Activated CD4-positive, alpha-beta memory T cell treated with anti-CD3 and anti-CD28 coated beads, Interleukin-2, amount 10 ng/mL, durations not matched to agents 7 days and 5 days (primary cell): ENCODE measurements at places on chromosomes 4 and X. TPM values are rescaled to one million over a fixed set of nuclear protein-coding genes. Genes with fewer than 3 reads are reported as not detected.
A peak's percentile ranks its signal among the peaks of the same experiment; 100 is the strongest.

CCDC110 gene
- total RNA-seq, result not detected

TRAM1L1 gene
- total RNA-seq, result not detected

RHOXF2 gene
- not detected for total RNA-seq

HGFAC gene
- not detected for total RNA-seq

ITM2A gene
- 145 TPM for total RNA-seq

CXCL8 gene
- 12.5 TPM for total RNA-seq

TLR8 gene
- not detected for total RNA-seq

DNA sequence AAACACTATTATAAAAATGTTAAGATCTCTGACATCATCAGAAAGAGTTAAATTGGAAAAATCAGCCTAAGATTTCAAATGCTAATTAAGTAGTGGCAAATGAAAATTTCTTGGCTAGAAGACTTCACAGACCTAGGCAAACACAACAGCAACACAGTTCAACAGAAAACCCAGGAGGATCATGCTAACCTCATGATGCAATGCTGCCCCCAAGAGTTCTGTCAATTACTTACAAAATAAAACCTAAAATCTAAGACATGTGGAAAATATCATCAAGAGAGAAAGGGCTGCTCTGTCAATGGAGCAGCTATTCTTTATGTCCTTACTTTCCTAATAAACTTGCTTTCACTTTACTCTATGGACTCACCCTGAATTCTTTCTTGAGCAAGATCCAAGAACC lies 21.0 kb downstream of the S100G start:
- H3K4me1 ChIP-seq, result no peaks in the 10 kb centered on the region
- no peaks in the 10 kb centered on the region for H3K27me3 ChIP-seq
- DNase-seq, result peak; percentile 23
- no peaks in the 10 kb centered on the region for H3K36me3 ChIP-seq
- H3K27ac ChIP-seq, result no peak overlapping the region

DNA sequence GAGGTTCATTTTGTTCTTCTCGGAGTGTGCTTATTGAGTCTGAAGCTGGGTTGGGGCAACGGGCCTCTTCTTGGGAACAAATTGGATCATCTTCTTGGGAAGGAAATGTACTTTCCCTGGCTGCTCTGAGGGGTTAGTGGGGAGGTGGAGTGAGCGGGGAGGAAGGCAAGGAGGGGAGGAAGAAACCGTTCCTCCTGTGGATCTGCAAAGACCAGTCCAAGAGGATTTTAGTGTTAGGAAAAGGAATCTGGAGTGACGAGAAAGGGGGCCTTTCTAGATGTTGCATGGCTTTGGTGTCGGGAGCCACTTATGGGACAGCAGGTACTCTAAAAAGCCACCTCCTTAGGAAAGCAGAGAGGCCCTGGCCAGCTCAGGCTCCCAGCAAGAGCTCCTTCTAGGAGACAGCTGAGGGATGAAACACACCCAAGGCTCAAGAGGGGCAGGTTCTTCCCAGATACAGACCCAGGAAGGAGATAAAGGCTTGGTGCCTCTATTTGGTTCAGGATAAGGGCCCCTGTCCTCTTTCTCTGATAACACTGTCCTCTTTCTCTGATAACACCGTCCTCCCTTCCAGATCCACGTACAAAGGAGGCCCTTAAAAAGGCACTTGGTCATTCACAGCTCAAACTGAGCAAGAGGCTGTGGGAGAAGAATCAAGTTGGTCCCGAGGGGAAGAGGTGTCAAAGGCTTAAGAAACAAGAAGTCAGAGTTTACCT lies 451 bp downstream of the SOD3 start:
- H3K36me3 ChIP-seq, result no peaks in the 10 kb centered on the region
- H3K4me1 ChIP-seq, result no peaks in the 10 kb centered on the region
- H3K4me3 ChIP-seq, result no peak overlapping the region
- no peak for DNase-seq
- H3K27me3 ChIP-seq, result peaks cover 18% of the 10 kb centered on the region
- H3K27ac ChIP-seq, result no peak overlapping the region

GRCh38 chrX:149829751-149830191 lies 48.0 kb downstream of the MAGEA9 start:
- H3K27ac ChIP-seq, result peak overlapping the region; percentile 78
- H3K36me3 ChIP-seq, result no peaks in the 10 kb centered on the region
- peaks cover 9% of the 10 kb centered on the region for H3K27me3 ChIP-seq
- DNase-seq, result peak; percentile 27

DNA sequence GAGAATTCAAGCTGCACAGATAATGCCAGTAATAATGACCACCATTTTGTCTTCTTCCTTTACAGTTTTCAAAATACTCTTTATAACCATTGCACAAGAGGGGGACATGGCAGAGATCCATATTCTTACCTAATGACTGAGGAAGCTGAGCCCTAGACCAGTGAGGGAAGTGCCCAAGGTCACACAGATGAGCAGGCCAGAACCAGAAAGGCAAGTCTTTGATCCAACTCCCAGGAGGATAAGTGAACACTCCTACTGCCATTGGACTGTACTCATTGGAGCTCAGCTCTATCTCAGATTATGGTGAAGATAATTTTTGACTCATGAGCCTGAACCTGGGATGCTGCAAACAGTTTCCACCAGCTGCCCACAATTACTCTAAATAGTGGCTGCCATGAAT lies 28.6 kb downstream of the AMER1 start:
- no peak overlapping the region for H3K4me3 ChIP-seq
- H3K27me3 ChIP-seq, result no peaks in the 10 kb centered on the region
- no peaks in the 10 kb centered on the region for H3K36me3 ChIP-seq
- H3K27ac ChIP-seq, result no peak overlapping the region
- no peaks in the 10 kb centered on the region for H3K4me1 ChIP-seq

GRCh38 chrX:151984328-151984727 lies 9.9 kb upstream of the GABRE start:
- no peak overlapping the region for H3K4me3 ChIP-seq
- DNase-seq, result no peak
- H3K36me3 ChIP-seq, result no peaks in the 10 kb centered on the region

- H3K27me3 ChIP-seq, result no peaks in the 10 kb centered on the region
- no peak for DNase-seq
- no peaks in the 10 kb centered on the region for H3K36me3 ChIP-seq
- no peaks in the 10 kb centered on the region for H3K4me1 ChIP-seq
- H3K4me3 ChIP-seq, result no peak overlapping the region
These were observed 65.3 kb upstream of the DHRSX start for GRCh38 chrX:2566055-2566454.

DNA sequence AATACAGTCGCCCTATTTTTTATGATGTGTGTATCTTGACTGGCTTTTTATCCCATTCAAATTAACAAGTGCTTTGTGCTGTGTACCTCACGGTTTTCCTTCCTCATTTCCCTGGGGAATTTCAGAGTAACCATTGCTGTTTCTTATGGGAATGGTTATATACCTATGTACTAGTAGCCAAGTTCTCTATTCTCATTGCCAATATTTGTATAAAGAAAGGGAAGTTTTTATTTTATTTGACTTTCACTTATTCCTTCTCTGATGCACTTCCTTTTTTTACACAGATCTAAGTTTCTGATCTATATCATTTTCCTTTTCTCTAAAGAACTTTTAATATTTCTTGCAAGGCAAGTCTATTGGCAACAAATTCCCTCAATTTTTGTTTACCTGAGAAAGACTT lies 181.3 kb downstream of the SOWAHB start:
- H3K27me3 ChIP-seq, result peaks cover 22% of the 10 kb centered on the region
- no peaks in the 10 kb centered on the region for H3K36me3 ChIP-seq
- H3K27ac ChIP-seq, result no peak overlapping the region

GRCh38 chr4:162700815-162701361 lies 465.8 kb downstream of the NAF1 start:
- no peaks in the 10 kb centered on the region for H3K4me1 ChIP-seq
- no peaks in the 10 kb centered on the region for H3K36me3 ChIP-seq
- H3K27me3 ChIP-seq, result no peaks in the 10 kb centered on the region
- no peak overlapping the region for H3K27ac ChIP-seq
- no peak for DNase-seq

DNA sequence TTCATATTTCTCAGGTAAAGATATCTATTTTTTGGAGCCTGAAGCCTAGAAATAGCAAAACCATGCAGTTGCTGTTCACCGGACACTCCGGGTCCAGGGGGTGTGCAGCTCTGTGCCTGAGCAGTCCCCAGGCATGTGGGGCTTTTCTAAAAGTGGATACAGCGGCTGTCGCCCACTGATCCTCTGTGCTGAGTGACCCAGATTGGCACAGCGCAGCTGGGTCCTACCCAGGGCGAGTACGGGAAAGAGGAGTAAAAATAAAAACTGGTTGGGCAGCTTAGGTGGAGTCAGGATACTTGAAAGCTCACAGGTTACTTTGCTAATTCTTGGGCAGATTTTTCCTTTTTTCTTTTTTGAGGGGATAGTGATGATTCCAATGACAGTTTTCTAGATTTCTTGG lies 118.8 kb downstream of the UCHL1 start:
- H3K27me3 ChIP-seq, result no peaks in the 10 kb centered on the region
- H3K36me3 ChIP-seq, result no peaks in the 10 kb centered on the region
- DNase-seq, result no peak

DNA sequence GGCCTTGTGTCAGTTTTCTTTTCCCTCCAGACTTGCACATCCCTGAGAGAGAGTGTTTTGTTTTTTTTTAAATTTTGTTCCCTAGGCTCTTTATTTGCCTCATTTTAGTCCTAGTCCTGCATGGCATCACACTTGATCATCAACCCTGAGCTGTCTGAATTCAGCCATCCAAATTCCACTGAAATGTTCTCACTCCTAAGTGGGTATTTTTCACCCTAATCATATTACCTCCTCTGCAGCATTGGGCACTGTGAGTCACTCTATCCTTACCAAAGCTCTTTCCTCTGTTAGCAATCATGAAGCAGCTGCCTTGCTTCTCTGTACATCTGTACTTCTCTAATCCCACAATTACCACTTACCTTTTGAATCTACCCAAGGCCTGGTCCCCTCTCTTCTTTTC lies 356.6 kb upstream of the MAGEB2 start:
- H3K4me3 ChIP-seq, result no peak overlapping the region
- no peak for DNase-seq
- H3K27ac ChIP-seq, result no peak overlapping the region
- H3K4me1 ChIP-seq, result no peaks in the 10 kb centered on the region

GRCh38 chr4:184514121-184514988 lies 40.0 kb upstream of the IRF2 start:
- H3K36me3 ChIP-seq, result peaks cover 18% of the 10 kb centered on the region
- H3K4me1 ChIP-seq, result peaks cover 47% of the 10 kb centered on the region
- no peaks in the 10 kb centered on the region for H3K27me3 ChIP-seq

DNA sequence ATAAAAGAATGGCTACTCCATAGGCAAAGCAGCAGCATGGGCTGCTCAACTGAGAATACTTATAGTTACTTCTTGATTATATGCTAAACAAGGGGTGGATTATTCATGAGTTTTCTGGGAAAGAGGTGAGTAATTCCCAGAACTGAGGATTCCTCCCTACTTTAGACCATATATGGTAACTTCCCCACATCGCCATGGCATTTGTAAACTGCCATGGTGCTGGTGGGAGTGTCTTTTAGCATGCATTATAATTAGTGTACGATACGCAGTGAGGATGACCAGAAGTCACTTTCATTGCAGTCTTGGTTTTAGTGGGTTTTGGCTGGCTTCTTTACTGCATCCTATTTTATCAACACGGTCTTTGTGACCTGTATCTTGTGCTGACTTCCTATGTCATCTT lies 141.5 kb downstream of the MAGEB17 start:
- no peak overlapping the region for H3K4me3 ChIP-seq
- no peaks in the 10 kb centered on the region for H3K27me3 ChIP-seq

- no peak overlapping the region for H3K27ac ChIP-seq
- no peak overlapping the region for H3K4me3 ChIP-seq
- DNase-seq, result no peak
- no peaks in the 10 kb centered on the region for H3K4me1 ChIP-seq
- no peaks in the 10 kb centered on the region for H3K27me3 ChIP-seq
These were observed 85.7 kb upstream of the TENT5D start for GRCh38 chrX:80334583-80334982.
